ENCODE measurements at places on chromosomes 2 and 18.

- DNase-seq: no peak
Observed at GRCh38 chr2:171941316-171941699, 19.0 kb downstream of the HAT1 start.

DNA sequence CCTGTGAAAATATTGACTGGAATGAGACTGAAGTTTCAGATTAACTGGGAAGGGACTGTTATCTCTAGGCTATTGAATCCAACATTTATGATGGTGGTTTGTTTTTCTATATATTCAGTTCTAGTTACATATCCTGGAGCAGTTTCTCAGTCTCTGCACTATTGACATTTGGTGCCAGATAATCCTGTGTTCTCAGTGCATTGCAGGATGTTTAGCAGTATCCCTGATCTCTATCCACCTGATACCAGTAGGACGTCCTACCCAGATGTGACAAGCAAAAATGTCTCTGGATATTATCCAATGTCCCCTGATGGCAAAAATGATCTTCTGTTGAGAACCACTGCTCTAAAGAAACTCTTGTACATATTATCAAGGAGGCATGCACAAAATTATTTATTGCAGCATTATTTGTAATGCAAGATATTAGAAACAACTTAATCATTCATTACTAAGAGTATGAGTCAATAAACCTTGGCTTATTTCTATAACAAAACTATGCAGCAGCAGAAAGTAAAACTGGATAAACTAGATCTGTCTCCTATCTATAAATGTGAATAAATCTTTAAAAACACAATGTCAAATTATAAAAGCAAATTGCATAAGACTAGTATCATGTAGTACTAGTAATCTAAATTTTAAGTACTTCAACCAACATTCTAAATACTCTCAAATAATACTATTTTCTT, 369.3 kb upstream of the RND3 start:
- no peak for DNase-seq

- DNase-seq: no peak
Observed at GRCh38 chr2:30860726-30861125, 53.5 kb upstream of the CAPN13 start.

DNA sequence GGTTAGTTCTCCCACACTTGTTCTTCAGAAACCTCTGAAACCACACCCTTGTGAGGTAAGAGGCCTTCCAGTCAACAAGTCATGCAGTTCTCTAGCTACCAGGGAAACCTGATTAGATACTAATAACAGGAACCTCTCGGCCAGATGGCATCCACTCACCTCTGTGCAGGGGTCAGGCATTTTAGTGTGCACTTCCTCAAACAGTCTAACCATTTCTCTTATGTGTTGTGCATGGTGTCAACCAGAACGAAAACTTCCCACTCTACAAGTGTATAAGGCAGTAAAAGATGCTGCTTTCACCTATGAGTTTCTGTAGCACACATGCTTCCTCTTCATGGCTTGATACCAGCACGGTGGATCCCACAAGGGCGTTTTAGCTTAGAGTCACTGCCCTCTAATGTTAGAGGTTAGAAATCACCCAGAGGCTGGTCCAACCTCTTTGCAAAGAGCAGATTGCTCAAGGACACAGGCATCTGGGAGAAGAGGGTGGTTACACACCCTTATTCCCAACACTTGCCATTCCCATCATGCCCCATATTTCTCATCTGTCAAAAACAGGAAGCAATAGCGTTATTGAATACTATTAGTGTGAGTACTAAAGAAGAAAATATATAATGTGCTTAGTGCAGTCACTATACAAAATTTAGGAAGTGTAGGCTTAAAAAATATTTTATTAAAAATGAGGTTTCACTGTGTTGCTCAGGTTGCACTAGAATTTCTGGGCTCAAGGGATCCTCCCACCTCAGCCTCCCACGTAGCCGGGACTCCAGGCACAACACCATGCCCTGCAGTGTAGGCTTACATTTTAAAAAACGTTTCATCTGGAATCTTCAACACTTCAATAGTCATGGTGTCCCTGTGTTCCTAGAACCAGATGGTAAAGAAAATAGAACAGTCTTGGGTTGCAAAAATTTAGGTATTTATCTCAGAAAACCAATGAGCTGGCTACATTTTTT, 34.5 kb upstream of the RAB31 start:
- no peak for DNase-seq
